ENCODE measurements at places on chromosomes 6 and 20.

- DNase-seq, result peak; percentile 48
Observed at GRCh38 chr6:234706-235372, 57.4 kb upstream of the DUSP22 start.

DNA sequence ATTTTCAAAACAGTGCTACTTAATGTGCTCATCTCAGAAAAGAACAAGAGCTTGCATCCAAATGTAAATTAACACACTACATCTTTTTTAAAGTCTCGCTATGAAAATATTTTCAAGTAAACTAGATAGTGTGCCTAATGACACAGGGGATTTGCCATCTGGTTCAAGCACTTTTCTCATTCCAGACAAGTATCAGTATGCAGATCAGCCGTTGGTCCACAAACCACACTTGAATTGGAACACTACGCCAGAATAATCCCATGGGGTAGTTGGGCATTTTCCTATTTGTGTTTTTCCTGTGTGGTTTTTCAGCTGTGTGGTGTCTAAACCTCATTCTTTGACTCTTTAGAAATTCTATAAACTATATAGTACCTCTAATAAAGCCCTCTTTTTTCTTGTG lies 256.2 kb downstream of the EPHA7 start:
- no peak for DNase-seq

DNA sequence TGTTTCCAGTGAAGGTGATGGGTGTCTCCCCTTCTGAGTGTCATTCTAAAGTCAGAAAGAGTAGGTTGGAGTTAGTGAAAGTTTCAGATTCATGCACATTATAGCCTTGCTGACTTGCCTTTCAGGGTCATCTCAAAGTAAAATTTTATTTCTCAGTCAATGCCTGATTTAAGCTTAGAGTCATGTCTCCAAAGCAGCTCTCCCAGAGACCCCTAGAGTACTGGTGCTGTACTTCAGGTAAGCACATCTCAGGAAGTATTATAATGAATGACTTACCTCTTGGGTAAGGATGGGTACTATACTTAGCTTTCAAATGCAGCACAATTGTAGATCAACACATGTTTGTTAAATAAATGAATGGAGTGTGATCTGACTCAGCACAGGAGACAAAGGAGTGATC lies 116.0 kb downstream of the TBX18 start:
- no peak for DNase-seq

- no peak for DNase-seq
Observed at GRCh38 chr6:142737368-142738034, 207.5 kb downstream of the HIVEP2 start.

- DNase-seq, result no peak
Observed at GRCh38 chr20:40679184-40679583, 9.9 kb downstream of the MAFB start.

- DNase-seq, result no peak
Observed at GRCh38 chr6:125906158-125906998, 50.2 kb upstream of the HINT3 start.

DNA sequence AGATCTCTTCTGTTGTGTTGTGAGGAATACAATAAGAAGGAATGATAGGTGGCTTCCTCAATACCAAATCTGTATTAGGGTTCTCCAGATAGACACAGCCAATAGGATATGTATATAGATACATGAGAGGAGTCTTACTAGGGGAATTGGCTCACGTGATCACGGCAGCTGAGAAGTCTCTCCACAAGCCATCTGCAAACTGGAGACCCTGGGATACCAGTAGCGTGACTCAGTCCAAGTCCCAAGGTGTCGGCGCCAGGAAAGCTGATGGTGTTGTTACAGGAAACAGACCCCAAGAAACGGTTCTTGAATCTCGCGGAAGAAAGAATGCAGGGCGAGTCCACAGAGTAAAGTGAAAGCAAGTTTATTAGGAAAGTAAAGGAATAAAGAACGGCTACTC lies 61.4 kb downstream of the SYTL3 start:
- DNase-seq, result no peak

DNA sequence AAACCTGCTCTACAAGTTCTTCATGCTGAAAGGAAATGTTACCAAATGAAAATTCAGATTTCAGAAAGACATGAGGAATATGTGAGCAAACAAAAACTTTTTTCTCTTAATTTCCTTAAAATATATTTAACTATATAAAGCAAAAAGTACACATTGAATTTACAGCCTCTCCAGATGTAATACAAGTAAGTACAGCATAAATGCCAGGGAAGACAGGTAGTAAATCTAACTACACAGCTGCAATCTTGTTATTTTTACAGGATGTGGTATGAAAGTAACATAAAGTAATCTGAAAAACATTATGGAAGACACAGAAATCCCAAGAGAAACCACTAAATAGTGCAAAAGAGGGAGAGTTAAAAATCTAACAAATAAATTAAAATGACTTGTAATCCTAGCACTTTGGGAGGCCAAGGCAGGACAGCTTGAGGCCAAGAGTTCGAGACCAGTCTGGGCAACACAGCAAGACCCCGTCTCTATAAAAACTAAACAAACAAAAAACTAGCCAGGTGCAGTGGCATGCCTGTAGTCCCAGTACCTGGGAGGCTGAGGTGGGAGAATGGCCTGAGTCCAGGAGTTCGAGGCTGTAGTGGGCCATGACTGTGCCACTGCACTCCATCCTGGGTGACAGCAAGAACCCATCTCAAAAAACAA lies 50.7 kb downstream of the FAM8A1 start:
- DNase-seq, result no peak

DNA sequence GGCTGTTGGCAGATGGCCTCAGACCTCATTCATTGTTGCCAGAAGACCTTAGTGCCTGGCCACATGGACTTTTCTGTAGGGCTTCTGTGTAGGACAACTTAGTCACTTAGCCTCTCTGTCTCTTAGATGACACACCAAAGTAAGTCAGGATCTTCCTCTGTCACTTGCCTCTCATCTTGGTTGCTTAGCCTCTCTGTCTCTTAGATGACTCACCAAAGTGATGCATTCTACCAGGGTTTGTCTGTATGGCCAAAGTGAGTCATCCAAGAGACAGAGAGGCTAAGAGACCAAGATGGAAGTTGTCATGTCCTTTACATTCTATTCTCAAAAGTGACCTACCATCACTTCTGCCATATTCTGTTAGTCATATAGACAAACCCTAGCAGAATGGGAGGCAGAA lies 255.9 kb upstream of the DEFB112 start:
- DNase-seq, result no peak

DNA sequence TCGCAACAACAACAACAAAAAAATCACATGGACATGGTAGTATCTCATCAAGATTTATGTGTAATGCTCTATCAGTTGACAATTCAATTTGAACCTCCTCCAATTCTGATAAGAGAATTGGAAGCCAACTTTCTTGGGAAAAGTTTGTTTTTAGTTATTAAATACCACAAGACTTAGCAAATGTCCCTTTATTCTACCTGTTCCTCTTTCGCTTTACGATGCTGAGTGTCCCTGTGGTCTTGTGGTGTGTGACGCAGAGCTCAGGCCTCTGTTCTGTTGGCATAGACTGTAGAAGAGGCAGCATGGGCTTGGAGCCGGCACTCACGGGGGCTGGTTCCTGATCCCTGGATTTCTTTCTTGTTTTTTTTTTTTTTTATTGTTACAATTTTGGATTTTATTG lies 76.7 kb downstream of the PSMB1 start:
- DNase-seq, result no peak

DNA sequence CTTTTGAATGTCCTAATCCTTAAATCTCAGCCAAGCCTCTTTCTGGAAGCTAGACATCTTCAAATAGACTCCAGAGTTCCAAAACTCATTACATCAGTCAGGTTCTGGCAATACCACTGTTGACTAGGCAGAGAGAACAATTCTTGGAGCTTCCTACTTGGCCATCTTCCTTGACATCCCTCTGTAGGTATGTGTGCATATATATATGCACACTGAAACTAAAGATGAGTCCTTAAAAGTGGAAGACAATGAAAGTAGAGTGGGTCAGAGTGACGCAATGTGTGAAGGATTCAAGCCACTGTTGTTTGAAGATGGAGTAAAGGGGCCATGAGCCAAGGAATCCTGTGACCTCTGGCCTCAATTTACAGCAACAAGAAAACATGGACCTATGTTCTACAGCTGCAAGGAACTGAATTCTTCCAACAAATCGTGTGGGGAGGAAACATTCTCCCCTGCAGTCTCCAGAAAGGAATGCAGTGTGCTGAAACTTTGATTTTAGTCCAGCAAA lies 18.7 kb upstream of the DUSP22 start:
- no peak for DNase-seq

GRCh38 chr20:62177307-62177706 lies 5.5 kb upstream of the MTG2 start:
- DNase-seq, result no peak

DNA sequence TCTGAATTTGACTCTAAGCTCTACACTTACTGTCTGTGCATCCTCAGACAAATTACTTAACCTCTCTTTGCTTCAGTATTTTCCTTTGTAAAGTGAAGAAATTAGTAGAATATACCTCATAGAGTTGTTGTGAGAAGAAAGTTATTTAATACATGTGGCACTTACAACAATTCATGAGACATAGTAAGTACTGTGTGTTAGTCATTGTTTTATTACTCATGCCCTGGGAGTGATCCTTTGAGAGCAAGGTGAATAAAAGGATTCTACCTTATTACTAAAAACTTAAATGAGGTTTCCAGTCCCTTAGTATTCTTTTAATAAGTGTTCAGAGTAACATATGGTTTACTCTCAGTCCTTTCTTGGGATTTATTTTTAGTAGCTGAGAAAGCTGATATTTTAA lies 233.6 kb upstream of the MAP3K7 start:
- no peak for DNase-seq

Measured in stimulated activated effector memory CD8-positive, alpha-beta T cell treated with anti-CD3 and anti-CD28 coated beads, Interleukin-12 subunit alpha, Interleukin-12 subunit beta, amount 100 ng/mL, for 72 hours (primary cell).